ENCODE measurements at places on chromosomes 6 and 20.
A peak's percentile ranks its signal among the peaks of the same experiment; 100 is the strongest.

DNA sequence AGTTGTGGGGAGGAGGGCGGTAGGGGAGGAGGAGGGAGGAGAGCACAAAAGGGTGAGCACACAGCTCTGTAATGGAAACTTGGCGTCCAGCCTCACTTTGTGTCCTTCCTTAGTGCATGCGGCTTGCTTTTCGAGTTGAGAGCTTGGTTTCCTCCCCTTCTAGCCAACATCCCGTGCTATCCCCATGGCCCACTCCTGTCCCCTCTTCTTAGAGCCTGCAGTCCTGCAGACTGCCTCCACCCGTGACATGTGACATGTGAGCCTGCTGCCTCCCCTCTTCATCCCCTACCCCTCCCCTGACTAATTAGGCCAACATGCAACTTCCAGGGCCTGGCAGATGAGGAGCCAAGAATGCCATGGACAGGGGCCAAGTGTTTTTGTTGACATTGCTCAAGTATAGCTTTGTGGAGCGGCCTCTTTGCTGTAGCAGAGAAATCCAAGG, 63.2 kb downstream of the SLC24A3 start:
- DNase-seq = no peak

DNA sequence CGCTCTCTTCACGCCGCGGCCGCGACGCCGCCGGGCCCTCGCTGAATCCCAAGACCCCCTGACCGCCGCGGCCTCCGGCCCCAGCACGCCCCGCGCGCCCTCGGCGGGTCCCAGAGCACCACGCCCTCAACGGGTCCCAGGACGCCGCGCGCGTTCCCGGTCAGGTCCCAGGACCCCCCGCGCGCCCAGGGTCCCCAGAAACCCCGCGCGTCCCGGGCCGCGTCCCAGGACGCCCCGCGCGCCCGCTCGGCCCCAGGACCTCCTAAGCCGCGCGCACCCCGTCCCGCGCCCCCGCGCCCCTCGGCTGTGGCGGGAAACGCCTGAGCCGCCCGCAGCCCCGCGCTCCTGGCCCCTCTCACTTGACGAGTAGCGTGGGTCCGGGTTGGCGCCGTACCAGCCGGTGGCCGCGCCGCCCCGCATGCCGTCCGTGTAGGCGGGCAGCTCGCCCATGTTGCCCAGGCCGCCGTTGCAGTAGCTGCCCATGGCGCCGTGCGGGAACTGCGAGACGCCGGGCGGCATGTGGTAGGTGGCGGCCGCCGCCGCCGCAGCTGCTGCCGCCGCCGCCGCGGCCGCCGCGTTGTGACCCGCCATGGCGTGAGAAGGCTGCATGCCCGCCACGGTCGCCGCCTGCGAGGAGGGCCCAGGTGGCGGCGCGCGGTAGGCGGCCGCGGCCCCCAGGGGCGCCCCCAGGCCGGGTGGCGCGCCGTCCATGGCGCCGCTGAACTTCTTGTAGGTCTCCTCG, 556 bp downstream of the NKX2-4 start:
- no peak for DNase-seq

DNA sequence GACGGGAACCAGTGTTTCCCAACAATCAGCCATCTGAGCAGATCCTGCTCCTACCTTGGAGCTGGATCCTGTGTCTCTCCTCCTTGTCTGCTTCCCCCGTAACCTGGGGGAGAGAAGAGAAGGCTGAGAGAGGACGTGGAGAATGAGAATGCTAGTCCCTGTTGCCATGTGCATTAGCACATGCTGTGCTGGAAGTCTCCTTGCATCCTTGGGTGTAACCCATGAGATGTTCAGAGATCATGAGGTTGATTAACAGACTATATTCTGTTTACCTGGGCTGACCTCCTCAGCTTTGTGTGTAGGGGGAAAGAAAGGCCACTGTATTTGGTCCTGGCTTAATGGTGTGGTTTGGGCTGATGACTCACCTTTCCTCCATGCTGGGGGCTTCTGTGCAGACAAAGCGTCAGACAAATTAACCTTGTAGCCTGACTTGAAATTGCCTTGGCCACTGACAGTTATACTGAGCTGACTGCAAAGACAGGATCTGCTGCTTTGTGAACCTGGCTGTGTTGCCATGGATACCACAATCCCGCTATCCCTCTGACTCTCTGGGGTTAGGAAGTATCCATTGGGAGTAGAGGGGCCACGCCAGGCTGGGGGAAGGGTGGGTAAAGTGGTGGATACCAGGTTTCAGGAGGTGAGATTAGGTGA, 243.7 kb upstream of the CHD6 start:
- DNase-seq = no peak

- no peak for DNase-seq
Measured at GRCh38 chr6:163414946-163415619, 565 bp downstream of the QKI start.

DNA sequence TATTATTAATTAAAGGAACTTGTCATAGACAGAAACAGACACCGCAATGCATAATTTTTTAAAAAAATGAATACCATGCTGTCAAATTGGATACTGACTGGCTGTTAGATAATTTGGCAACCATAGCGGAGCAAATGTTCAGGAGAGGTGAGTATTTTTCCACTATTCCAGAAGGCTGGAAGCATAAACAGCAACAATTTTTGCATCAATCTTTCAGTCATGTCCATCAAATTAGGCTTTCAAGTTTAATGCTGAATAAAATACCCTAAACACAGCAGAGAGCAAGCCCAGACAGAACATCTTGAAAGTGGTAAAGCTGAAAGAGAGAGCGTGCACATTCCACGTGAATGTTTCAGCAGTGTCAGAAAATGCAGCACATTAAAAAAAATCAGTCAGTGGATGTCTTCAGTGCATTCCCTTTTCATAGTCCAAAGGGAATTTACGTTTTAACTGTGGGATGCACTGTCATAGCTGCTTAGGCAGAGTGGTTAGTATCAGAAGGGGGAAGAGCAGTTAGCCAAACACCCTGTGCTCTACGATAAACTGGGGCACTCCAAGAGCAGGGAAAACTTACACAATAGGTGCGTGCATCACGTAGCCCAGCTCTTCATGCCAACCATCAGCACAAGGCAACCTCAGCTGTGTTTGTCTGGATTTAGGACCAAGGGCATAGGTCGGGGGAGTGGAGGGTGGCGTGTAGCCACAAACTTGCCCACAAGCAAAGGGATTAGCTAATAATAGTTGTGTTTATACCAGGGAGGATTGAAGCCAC, 116.2 kb upstream of the STMND1 start:
- DNase-seq = peak; percentile 84

GRCh38 chr6:154471609-154472362, 38.7 kb downstream of the CNKSR3 start:
- no peak for DNase-seq

- no peak for DNase-seq
Measured at GRCh38 chr6:27101824-27102223, 145.7 kb upstream of the PRSS16 start.

DNA sequence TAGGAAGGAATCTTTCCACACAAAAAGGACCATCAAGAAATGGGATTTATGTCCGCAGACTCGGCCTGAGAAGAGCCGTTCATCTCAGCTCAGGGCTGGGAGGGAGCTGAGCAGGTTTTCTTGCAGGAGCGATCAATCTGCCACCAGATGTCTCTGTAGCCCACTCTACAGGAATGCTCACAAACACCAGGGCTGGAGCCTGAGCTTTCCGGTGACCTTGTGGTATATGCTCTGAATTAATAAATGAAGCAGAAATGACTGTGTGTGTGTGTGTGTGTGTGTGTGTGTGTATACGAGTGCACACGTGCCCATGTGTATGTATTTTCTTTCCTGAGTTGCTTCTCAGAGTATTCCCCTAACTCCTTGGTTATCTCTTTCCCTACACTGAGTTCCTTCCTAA, 12.0 kb downstream of the CD83 start:
- peak; percentile 54 for DNase-seq

DNA sequence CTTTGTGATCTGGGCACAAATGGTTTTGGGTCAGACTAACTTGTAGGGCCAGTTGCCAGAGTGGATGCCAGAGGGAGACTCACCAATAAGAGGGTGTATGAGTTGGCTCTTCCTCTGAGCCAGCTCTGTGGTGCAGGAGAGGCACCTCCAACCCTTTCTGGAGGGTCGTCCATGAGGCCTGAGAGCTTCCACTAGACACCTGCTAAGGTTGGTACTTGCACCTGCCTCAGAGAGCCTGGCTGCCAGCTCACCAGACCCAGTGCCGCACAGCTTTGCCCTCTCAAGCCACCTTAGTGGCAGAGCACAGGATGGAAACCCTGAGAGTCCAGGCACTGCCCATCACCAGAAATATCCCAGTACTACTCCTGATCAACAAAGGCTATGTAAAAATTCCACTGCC, 504.3 kb downstream of the EYS start:
- no peak for DNase-seq

DNA sequence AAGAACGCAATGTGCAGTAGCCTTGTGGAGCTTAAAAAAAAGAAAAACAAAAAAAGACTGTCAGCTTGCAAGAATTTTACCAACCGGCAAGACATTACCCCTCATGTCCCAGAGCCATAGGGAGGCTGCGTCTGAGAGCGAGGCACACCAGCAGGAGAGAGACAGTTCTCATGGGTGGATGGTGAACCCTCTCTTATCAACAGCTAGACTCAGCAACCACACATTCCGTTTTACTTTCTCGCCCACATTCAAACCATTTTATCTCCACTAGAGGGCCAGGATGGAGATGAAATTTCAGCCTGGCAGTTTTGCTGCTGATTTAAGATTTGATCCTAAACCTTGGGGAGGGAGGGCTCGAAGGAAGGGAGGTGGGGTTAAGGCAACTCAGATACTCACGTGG, 247.0 kb downstream of the ATXN1 start:
- peak; percentile 65 for DNase-seq

DNA sequence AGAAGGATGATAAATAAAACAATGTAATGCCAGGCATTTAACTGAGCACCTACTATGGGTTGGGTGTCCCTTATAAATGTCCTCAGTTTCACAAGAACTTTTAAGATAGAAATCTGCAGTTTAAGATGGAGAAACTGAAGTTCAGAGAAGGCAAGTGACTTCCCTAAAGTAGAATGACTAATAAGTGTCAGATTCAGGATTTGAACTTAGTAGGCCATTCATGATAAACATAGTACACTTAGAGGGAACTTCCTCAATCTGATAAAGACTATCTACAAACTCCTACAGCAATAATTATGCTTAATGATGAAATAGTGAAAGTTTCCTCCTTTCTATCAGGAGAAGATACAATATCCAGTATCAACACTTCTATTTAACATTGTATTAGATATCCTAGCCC, 43.9 kb downstream of the NCR2 start:
- DNase-seq = no peak

DNA sequence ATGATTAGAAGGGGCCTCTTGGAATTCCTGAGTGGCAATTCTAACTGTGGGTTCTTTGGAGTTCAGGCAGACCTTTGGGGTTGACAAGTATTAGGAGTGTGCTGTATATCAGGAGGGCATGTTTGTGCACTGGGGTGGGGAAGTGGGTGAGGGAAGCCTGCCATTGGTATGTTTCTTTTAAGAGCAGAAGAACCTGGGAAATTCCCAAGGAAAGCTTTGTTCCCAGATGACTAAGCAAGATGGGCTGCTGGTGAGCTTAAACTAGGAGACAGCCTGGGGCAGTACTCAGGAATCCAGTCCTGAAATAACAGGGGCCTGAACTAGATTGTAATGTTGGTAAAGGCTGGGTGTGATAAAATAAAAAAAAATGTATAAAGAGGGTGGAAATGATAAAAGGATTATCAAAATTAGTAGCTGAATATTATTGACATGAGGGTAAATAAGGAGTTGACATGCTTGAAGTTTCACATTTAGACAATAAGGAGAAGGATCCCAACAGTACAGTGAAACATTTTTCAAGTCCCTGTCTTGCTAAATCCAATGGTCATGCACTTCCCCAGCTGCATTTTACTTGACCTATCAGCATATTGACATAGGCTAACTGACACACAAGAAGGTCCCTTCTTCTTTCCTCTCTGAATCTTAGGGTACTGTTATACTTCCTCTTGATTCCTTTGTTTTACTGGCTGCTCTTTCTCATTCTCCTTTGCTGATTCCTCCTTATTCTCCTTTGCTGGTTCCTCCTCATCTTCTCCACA, 18.4 kb upstream of the IFNGR1 start:
- DNase-seq = peak; percentile 53

- no peak for DNase-seq
Measured at GRCh38 chr6:1608222-1609040, 1.3 kb upstream of the FOXC1 start.

- no peak for DNase-seq
Measured at GRCh38 chr6:44470115-44470464, 82.6 kb downstream of the CDC5L start.

DNA sequence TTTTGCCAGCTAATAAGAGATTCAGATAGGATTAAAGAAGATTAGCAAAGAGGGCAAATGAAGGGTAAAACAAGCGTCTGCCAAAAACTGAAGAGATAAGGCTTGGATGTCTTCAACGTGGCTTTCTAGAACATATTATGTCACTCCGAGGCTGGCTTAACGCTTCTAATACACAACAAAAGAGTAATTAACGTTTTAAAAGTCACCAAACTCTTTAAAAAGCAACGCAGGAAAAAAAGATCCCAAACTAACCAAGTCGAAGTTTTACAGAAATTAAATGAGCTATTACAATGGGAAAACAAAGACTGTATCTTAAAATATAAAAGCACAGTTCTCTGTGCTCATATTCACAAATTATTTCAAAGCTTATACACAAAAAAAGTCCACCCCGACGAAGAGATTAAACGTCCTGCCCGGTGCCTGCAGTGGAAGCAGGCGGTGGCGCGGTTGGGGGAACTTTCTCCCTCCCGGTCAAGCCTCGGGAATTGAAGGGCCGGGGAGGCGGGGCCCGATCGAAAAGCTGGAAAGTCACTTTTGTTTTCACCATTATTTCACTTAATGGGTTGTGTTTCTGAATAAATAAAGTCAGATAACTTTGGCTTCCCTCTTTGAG, 1.2 kb downstream of the MAK start:
- DNase-seq = no peak

DNA sequence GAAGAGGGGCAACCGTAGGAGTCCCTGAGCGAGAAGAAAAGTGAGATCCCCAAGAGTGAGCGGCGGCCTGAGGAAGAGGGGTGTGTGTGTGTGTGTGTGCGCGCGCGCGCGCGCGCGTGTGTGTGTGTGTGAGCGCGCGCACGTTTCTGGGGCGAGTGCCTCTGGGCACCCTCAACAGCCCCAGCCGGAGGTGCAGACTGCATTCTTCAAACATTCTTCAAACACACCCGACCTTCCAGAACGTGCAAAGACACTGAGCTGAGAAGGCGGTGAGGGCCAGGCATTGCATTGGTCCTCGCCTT, 76.2 kb upstream of the FOXP4 start:
- DNase-seq = no peak

GRCh38 chr6:38847497-38847896, 132.4 kb downstream of the DNAH8 start:
- no peak for DNase-seq

DNA sequence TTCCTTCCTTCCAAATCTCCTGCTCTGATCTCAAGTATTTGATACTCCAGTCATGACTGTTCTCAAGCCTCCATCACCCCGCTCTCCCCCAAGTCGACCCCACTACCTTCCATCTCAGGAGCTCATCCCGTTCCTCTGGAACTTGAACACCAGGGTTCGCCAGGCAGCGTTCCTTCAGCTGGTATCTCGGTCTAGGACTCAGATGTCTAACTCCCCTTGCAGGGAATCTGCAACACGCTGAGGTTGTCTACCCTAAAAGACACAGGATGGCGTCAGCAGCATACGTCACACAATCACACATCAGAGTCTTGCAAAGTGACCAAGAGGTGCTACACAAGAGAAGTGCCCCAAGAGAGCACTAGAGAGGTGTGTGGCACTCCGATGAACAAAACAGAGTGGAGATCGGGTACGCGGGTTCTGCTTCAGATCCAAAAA, 706 bp downstream of the ZNF184 start:
- DNase-seq = peak; percentile 88

- no peak for DNase-seq
Measured at GRCh38 chr6:18634912-18635311, 247.8 kb downstream of the RNF144B start.

GRCh38 chr20:54014293-54014926, 56.0 kb downstream of the BCAS1 start:
- peak; percentile 16 for DNase-seq
